ENCODE measurements at places on chromosomes 1 and 21.

DNA sequence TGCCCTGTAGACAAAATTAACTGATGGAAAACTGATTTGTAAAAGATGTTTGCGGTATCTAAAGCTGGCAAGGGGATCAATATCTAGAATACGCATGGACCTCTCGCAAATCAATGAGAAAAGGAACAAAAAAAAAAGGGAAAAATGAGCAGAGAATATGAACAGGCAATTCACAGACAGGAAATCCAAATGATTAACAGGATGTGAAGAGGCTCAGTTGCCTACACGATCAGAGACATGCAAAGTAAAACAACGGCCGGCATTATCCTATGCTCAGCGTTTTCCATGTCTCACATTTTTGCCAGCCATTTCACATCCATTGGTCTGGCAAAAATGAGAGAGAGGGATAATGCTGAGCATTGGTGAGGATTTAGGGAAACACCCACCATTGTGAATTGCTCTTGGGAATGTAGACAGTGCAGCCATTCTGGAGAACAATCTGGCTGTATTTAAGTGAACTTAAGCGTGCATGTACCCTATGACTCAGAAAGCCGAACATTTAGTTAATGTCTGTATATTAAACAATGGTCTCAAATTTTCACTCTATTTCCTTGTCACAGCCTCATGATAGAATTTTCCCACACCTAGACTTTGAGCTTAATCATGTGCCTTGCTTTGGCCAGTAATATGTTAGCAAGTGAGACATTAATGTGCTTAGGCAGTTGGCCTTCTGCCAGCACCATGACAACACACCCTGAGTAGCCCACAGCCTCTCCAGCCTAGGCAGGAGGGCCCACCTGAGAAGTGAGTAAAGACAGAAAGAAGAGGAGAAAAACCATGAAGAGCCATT is 61.0 kb upstream of the NBPF3 start:
- DNase-seq: peak; percentile 56

DNA sequence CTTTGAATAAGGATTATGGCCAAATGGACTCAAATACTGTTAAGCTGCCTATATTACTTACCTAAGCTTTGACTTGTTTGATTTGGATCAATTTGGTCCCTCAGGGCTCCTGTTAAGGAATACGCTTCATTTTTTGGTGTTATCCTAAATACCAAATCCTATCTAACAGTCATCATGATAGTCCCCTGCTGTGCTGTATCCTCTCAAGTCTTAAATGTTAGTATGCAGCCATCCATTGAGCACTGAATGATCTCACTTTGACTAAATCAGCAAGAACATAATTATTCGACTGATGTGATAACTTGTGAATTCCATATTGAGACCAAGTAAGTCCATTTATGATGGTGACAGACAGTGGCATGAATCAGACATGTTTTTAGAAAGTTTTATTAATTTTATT is 53.1 kb upstream of the ATF3 start:
- no peak for DNase-seq

- no peak for DNase-seq
Observed at GRCh38 chr1:39818482-39818881, 29.8 kb upstream of the BMP8B start.

GRCh38 chr1:75725266-75725665 is 757 bp downstream of the ACADM start:
- DNase-seq: peak; percentile 7

DNA sequence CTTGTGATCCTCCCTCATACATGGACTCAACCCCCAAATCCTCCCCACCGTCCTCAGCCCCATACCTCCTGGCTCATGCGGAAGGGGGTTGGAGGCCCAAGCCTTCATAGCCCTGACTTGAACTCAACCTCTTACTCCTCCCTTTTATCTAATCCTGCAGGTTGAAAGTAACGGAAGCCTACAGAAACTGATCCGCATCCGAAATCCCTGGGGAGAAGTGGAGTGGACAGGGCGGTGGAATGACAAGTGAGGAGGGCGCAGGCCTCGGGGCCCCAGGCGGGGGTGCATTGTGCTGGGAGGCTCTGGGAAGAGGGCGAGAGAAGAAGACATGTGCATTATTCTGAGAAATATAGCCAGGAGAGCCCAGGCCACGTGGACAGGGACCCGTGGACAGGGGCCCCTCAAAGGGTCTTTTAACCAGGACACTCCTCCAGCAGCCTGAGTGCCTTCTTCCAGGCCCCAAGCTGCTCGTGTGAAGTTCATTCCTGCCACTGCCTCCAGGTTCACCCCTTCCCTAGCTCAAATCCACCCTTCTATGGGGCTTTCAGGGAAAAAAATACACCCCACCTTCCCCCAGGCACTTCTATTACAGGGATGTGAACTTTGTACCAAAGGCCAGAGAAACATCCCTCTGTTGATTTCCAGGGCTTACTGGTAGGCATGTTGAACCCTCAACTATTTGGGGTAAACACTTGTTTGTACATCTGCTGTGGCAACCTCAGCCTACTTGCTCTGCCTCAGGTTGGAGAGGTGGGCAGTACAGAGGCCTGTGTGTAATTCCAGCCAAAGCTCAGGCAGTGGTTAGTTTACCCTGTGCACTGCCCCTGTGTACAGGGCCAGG is 38.6 kb downstream of the CAPN2 start:
- DNase-seq: no peak

DNA sequence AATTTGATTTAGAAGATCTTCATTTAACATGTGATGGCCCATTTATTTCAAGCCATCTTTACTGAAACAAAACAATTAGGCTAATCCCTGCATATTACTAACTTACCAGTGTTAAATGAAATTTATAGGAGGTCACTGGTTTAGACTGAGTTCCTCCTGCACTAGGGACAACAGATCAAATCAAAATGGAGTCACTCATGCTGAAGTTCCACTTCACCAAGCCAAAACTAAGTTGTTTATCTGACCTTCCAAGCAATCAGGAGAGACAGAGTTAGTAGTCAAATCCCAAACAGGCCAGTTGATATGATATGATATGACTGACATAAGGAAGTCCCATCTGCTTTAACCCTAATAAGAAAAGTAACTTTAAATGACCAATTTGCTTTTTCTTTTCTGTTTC is 4.8 kb downstream of the LYST start:
- DNase-seq: no peak

GRCh38 chr1:33288976-33289857 is 31.7 kb downstream of the A3GALT2 start:
- DNase-seq: no peak

- no peak for DNase-seq
Observed at GRCh38 chr1:205627956-205628355, 3.9 kb downstream of the ELK4 start.

DNA sequence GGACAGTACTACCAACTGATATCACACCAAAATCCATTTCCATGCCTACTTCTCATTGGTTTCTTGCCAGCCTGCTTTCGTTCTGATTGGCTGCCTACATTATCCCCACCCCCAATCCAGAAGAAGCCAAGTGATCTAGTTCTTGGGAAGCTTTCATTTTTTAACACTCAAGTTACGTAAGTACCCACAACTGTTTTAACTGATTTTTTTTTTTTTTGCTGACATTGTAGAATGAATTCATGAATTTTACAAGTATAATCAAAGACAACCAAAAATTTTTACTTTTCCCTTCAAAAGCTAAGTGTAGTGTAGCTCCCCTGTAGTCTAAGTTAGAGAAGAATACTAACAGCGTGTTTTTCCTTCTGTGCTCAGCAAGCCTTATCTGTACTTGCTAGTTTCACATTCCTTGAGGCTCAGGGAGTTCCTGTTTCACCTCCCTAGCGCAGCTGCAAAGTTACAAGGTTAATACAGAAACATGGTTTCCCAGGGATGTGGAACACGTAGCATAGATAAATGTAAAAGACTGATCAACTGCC is at the start of gene SLC9C2:
TSS of gene SLC9C2 (minus strand) at position 17 of the 536 bp plus-strand sequence. CDS start 1,296 bp downstream, outside the sequence.
- no peak for DNase-seq

DNA sequence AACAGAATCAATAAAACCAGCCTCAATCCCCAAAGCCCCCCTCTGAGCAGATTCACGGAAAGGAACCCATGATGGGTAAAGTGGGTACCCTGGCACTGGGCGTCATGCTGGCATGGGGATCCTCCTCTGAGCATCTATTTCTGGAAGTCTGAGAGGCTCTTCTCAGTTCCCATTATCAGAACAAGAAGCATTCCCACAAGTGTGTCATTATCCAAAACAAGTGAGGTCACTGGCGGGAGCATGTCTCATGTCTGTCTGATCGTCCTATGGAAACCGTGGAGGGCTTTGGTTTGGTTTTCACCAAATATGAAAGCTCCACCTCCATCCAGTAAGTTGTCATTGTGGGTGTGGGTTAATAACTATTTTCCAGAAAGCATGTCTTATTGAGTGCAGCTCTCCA is 70.7 kb downstream of the PGM1 start:
- DNase-seq: no peak

DNA sequence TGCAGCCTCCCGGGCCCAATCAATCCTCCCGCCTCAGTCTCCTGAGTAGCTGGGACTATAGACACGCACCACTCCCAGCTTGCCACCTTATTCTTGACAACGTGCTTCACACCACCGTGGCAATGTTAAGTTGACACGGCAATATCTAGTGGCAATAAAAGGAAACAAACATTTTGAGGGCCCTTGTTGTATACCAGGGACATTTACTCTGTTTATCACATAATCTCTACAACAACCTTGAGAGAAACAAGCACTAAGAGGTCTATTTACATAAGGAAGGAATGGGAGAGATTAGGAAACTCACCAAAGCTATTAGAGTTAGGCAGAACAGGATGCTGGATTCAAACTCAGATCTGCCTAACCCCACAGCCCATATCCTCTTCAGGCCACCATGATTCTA is 3.1 kb downstream of the KLHDC8A start:
- DNase-seq: no peak

DNA sequence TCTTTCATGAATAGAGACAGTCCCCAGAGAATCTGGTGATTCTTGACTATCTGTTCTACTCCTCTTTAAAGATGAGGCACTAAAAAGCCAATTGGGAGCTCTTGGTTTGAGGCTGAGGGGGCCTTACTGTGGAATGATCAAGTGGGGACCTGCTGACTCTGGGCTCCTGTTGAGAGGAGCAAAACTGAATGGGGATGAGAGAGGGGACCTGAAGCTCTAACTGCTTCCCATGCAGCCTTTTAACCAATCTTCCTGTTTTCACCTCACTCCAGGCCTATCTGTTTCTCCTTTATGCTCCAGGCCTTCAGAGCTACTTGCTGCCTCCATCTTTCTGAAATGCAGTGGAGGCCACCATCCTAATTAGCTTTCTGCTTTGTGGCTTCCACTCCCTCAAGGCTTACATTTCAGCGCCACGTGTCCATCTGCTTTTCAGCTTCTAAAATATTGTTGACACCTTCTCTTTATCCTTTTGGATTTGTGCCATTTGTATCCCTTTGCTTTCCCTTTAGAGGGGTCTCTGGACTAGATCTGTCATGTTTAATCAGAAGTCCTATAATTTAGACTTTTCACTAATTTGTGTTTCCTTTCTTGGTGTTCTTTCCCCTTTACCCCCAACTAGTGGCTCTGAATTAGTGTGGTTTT is 145.7 kb downstream of the DHRS3 start:
- DNase-seq: no peak

DNA sequence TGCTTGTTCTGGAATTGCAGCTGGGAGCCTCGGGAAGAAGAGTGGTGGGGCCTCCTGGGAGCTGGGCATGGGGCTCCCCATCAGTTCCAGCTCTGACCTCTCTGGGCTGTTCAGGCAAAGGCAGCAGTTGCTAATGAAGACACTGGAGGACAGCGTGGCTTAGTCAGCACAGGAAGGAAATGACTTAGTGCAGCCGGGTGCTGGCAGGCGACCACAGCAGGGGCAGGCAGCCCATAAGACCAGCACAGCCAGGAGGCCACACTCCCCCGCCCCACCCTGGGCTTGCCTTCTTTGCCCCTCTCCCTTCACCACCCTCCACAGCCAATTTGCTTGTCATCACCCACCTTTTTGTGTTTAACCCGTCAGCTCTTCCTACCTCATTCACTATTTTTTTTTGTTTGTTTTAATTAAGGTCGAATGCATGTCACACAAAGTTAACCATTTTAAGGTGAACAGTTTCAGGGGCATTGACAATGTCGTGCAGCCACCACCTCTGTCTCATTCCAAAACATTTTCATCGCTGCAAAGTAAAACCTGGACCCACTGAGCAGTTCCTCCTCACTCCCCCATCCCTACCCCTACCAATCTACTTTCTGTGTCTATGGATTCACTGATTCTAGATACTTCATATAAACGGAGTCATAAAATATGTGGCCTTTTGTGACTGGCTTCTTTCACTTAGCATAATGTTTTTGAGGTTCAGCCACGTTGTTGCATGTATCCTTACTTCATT is 10.9 kb downstream of the OLIG2 start:
- no peak for DNase-seq

DNA sequence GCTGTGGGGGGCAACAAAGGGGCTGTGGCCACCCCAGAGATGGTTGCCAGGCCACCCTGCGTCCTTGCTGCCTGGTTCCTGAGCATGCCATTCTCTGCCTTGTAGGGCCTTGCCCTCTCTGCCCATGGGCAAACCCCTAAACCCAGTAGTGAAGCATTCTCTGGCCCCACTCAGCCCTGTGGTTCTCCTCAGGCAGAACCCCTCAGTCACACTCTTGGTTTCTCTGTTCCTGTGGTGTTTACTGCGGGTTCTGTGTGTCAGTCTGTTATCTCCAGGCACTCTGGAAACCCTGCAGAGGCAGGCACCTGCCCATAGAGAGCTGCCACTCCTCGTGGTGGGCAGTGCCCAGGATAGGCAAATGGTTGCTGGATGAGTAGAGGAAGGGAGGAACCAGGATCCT is 41.1 kb upstream of the IL19 start:
- no peak for DNase-seq

- DNase-seq: peak; percentile 6
Observed at GRCh38 chr1:26820784-26821269, 5.7 kb upstream of the ZDHHC18 start.

- peak; percentile 66 for DNase-seq
Observed at GRCh38 chr1:24704411-24705259, 40.6 kb upstream of the CLIC4 start.

GRCh38 chr1:68116643-68117235 is 66.3 kb upstream of the DIRAS3 start:
- DNase-seq: peak; percentile 50

DNA sequence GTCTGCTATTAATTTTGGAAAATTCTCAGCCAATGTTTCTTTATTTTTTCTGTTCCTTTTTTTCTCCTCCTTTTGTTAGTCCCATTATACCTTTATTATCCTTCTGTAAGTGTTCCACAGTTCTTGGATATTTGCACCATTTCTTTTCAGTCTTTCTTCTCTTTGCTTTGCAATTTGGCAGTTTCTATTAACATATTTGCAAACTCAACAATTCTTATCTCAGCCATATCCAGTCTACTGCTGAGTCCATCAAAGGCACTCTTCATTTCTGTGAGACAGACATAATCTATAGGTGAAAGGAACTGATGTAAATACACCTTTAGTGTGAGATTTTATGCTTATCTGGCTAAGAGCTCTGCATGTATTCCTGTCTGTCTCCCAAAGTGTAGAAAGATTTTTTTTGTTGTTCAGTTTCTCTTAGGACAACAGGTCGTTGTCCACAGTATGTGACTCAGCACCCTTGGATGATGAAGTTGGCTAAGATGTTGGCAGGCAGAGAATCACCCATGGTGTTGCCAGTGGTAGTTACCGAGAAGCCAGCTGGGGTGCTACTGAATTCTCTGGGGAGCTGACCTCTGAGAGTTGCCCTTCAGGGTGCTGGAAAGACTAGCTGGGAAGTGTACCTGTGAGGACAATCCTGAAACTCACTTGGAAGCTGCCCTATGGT is 38.4 kb downstream of the LEPR start:
- no peak for DNase-seq

GRCh38 chr1:45348020-45348419 is 7.8 kb upstream of the MUTYH start:
- no peak for DNase-seq

- no peak for DNase-seq
Observed at GRCh38 chr1:13763991-13764390, 64.0 kb downstream of the PRDM2 start.
